ENCODE measurements at places on chromosomes 5 and 9. TPM values are rescaled to one million over a fixed set of nuclear protein-coding genes. Genes with fewer than 3 reads are reported as not detected.
A peak's percentile ranks its signal among the peaks of the same experiment; 100 is the strongest.

IL33 gene
- 4.2 TPM for total RNA-seq

CCNI2 gene
- 7.4 TPM for total RNA-seq

PCDHGA4 gene
- total RNA-seq = 0.27 TPM

- peaks cover 5% of the 10 kb centered on the region for H3K4me1 ChIP-seq
- peak within 1 kb of the TSS; percentile 45 for H3K27ac ChIP-seq
- peaks cover 11% of the 10 kb centered on the region for H3K27me3 ChIP-seq
- no peaks in the 10 kb centered on the region for H3K36me3 ChIP-seq
Observed at GRCh38 chr5:140042643-140043507, at the start of gene NRG2. TSS of gene NRG2 (minus strand) at chr5:140043299.

DNA sequence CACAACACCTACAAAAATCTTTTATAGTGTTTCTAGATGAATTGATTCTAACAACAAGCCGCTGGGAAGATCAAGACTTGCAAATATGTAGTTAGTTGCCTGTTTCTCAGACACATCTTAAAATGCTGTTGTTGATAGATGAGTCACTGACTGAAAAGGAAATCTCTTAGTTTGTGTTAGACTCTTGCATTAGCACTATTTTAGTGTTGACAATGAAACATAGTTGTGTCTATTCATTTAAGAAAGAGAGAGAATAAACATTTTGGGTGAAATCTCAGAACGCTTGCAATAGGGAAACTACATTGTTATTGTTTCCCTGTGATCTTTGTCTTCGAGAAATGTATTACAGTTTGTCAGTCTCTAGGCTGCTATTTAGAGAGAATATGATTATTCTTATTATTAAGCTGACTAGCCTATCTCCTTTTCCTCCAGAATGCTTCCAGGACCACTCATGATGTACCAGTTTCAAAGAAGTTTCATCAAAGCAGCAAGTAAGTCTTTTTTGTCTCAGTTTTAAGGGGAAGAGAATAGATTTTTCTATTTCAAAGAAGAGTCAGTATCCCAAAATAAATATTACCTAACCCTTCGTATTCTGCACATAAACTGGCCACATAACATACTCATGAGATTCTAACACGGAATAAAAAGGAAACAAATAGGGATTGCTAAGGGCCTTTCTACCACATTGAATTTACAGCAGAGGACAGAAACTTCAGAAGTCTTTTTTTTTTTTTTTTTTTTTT, 285.6 kb downstream of the ARHGAP26 start:
- no peak for DNase-seq
- H3K36me3 ChIP-seq = no peaks in the 10 kb centered on the region
- H3K4me1 ChIP-seq = no peaks in the 10 kb centered on the region
- no peaks in the 10 kb centered on the region for H3K27me3 ChIP-seq
- H3K4me3 ChIP-seq = no peak overlapping the region

DNA sequence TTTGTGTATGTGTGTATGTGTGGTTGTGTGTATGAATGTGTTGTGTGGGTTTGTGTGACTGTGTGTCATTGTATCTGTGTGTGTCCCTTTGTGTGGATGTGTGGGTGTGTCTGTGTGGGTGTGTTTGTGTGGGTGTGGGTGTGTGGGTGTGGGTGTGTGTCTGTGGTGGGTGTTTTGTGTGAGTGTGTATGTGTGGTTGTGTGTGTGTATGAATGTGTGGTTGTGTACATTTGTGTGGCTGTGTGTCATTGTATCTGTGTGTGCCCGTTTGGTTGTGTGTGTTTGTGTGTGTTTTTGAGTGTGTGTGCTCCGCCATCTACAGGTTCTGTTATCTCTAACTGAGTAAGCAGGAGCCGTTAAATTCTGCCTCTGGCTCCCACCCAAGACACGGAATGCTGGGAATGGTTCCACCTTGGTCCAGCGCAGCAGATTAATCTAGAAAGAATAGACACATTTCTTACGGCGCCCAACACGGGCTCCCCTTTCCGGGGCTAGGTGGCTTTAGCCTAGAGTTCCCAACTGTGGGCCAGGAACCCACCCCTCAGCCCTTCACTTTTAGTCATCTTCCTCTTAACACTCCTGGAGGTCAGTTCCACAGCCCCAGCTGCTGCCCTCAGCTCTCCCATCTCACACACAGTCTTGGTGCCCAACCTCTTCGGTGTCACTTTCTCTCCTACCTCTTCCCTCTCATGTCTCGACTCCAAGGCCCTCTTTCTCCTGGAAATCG, 197.1 kb downstream of the TTLL11 start:
- H3K4me1 ChIP-seq = no peaks in the 10 kb centered on the region
- no peak overlapping the region for H3K27ac ChIP-seq
- no peak overlapping the region for H3K4me3 ChIP-seq
- no peaks in the 10 kb centered on the region for H3K27me3 ChIP-seq
- no peaks in the 10 kb centered on the region for H3K36me3 ChIP-seq
- no peak for DNase-seq

- no peaks in the 10 kb centered on the region for H3K27me3 ChIP-seq
- H3K36me3 ChIP-seq = no peaks in the 10 kb centered on the region
- DNase-seq = no peak
Observed at GRCh38 chr9:79015951-79016350, 555.8 kb upstream of the TLE4 start.

DNA sequence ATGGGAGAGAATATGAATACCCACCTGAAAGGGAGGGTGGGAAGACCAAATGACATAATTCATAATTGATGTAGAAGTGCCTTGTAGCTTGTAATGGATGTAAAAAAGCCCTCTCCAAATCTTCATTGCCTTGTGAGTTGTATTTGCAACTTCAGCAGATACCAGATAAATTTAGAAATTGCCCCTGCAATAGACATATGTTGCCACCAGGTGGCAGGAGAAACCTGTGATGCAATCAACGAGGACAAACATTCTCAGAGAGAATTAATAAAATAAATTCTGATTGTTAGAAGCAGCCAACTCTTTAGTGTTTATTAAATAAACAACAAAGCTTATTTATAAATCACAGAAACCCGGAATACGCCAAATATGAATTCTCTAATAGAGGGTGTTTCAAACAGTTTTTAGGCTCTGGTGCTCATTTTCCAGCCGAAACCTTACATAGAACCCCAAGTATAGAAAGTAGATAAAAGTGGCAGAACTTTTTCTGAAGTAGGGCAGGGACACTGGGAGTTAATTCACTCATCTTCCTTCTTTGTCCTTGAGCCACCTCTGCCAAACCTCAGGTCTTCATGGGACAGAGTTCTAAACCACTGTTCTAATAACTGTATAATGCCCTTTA, 147.8 kb downstream of the TMEM38B start:
- H3K27me3 ChIP-seq = no peaks in the 10 kb centered on the region
- H3K27ac ChIP-seq = no peak overlapping the region
- no peaks in the 10 kb centered on the region for H3K36me3 ChIP-seq
- no peaks in the 10 kb centered on the region for H3K4me1 ChIP-seq

- H3K27me3 ChIP-seq = no peaks in the 10 kb centered on the region
- H3K27ac ChIP-seq = no peak overlapping the region
- no peaks in the 10 kb centered on the region for H3K4me1 ChIP-seq
- DNase-seq = no peak
Observed at GRCh38 chr9:119853126-119853525, 483.9 kb upstream of the BRINP1 start.

DNA sequence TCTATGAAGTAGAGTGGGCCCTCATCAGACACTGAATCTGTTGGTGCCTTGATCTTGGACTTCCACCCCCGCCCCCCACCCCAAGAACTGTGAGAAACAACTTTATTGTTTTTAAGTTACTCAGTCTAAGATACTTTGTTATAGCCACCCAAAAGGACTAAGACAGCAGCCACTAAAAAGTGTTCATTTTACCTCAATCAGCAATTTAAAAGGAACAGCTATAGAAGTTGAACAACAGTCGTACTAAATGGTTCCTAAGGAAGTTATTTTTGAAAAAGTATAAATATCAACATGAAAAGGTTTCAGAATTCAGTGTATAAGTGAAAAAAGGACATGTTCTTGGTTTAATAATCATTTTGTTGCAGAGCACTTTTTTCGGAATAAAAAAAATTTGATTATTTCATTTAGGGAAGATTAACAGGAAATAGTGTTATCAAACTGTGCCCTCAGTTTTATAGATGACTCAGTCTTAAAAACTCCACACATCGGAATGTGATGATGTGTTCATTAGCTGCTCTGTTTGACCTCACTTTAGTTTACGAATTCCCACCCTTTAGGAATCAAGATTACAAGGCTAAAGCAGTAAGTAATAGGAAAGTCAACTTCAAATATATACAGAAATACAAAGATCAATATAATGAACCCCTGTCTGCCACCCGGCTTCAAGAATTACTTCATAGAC, 71.2 kb downstream of the MTAP start:
- no peaks in the 10 kb centered on the region for H3K4me1 ChIP-seq
- DNase-seq = no peak
- H3K27ac ChIP-seq = no peak overlapping the region
- no peaks in the 10 kb centered on the region for H3K27me3 ChIP-seq
- peaks cover under 1% of the 10 kb centered on the region for H3K36me3 ChIP-seq
- H3K4me3 ChIP-seq = no peak overlapping the region

GRCh38 chr5:125847561-125847960, 575.6 kb upstream of the GRAMD2B start:
- H3K27me3 ChIP-seq = no peaks in the 10 kb centered on the region
- H3K27ac ChIP-seq = no peak overlapping the region
- H3K4me3 ChIP-seq = no peak overlapping the region

GRCh38 chr5:40571729-40572128, 108.0 kb upstream of the PTGER4 start:
- no peak overlapping the region for H3K4me3 ChIP-seq
- no peak for DNase-seq
- H3K36me3 ChIP-seq = no peaks in the 10 kb centered on the region
- no peaks in the 10 kb centered on the region for H3K27me3 ChIP-seq

DNA sequence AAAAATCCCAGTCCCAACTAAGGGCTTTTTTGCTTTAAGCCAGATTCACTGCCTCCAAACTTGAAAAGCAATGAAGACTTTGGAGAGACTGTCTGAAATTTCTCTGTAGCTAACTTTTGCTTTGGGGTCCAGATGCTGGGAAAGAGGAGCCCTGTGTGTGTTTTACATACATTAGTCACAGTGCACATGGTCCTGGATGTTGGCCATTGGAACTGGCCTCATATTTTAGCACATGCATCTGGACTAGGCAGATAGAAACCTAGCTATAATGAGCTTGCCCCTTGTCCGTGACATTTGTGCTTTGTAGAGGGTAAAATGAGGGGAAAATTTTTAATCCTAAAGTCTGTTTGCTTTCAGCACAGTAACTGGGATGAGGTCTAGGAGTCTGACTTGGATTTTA, 421.7 kb downstream of the CDK5RAP2 start:
- no peak overlapping the region for H3K4me3 ChIP-seq
- no peak overlapping the region for H3K27ac ChIP-seq
- no peaks in the 10 kb centered on the region for H3K36me3 ChIP-seq
- no peaks in the 10 kb centered on the region for H3K27me3 ChIP-seq
- no peak for DNase-seq

DNA sequence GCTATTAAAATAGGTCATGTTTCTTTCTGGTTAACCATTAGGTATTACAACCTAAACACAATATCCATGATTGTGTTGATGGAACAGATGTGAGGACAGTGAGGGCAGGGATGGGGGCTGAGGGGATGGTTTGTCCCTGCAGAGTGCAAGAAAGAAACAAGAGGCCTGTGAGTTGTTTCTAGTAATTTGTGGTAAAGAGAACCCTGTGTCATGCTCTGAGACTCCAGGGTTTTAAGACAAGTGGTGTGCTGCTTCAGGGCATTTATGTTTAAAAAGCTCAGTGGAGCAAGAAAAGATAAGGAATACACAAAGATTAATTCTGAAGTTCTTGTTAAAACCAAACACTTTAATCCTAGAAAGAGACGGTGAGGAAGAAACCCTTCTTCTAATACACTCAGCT, 656.5 kb downstream of the TLE1 start:
- H3K27ac ChIP-seq = no peak overlapping the region
- no peaks in the 10 kb centered on the region for H3K27me3 ChIP-seq
- DNase-seq = no peak

GRCh38 chr5:111472579-111472978, 39.8 kb downstream of the STARD4 start:
- no peaks in the 10 kb centered on the region for H3K27me3 ChIP-seq
- H3K27ac ChIP-seq = no peak overlapping the region
- no peaks in the 10 kb centered on the region for H3K36me3 ChIP-seq
- no peaks in the 10 kb centered on the region for H3K4me1 ChIP-seq
- H3K4me3 ChIP-seq = no peak overlapping the region

GRCh38 chr9:117548556-117548955, 133.7 kb upstream of the ASTN2 start:
- no peak overlapping the region for H3K4me3 ChIP-seq
- H3K4me1 ChIP-seq = no peaks in the 10 kb centered on the region
- no peaks in the 10 kb centered on the region for H3K27me3 ChIP-seq
- H3K27ac ChIP-seq = no peak overlapping the region
- no peaks in the 10 kb centered on the region for H3K36me3 ChIP-seq
- DNase-seq = no peak

DNA sequence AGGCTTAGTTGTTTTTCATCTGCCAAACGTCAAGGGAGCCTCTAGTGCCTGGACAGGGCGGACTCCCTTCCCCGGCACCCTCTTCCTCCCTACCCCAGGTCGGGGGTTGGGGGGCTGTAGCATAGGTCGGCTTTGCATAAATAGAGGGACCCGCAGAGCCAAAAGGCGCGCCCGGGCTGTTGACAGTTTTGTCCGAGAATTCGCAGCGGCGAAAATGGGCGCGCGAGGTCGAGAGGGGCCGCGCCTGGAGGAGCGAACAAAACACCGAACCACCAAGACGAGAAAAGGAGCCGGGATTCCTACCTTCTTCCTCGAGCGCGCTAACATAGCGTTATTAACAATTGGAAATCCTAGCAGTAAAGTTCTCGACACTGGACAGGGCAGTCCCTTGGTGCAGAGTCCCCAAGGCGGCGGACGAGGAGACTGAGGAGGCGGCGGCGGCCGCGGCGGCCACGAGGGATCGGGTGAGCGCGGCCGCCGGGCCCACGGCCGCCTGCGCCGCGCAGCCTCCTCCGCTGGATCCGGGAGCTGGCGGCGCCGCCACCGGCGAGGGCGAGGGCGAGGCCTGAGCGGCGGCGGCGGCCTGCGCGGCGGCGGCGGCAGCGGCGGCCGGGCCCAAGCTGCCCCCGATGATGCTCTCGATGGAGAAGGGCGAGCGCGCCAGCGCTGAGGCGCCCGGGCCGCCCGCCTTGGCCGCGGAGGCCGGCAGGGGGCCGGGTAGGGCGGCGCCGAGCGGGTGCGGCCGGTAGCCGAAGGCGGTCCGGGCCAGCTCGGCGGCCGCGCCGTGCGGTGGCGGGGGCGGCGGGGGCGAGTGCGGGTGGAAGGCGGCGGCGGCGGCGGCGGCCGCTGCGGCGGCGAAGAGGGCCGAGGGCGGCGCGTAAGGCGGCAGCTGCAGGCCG, 1.7 kb downstream of the FOXD1 start:
- H3K36me3 ChIP-seq = no peaks in the 10 kb centered on the region
- no peak overlapping the region for H3K27ac ChIP-seq
- H3K4me3 ChIP-seq = peak overlapping the region; percentile 56
- H3K27me3 ChIP-seq = peaks cover 64% of the 10 kb centered on the region
- no peak for DNase-seq

GRCh38 chr5:50653946-50654345, 12.5 kb upstream of the PARP8 start:
- H3K27ac ChIP-seq = no peak overlapping the region
- H3K4me1 ChIP-seq = no peaks in the 10 kb centered on the region
- no peak overlapping the region for H3K4me3 ChIP-seq
- H3K36me3 ChIP-seq = no peaks in the 10 kb centered on the region
